GM04504 (cell line): ENCODE measurements at places on chromosomes 1 and 21.

DNA sequence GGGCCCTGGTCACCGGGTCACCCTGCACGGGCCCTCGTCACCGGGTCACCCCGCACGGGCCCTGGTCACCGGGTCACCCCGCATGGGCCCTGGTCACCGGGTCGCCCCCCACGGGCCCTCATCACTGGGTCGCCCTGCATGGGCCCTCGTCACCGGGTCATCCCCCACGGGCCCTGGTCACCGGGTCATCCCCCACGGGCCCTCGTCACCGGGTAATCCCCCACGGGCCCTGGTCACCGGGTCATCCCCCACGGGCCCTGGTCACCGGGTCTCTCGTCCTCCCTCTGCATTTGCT lies 77.6 kb downstream of the RIPK4 start:
- DNase-seq = no peak

DNA sequence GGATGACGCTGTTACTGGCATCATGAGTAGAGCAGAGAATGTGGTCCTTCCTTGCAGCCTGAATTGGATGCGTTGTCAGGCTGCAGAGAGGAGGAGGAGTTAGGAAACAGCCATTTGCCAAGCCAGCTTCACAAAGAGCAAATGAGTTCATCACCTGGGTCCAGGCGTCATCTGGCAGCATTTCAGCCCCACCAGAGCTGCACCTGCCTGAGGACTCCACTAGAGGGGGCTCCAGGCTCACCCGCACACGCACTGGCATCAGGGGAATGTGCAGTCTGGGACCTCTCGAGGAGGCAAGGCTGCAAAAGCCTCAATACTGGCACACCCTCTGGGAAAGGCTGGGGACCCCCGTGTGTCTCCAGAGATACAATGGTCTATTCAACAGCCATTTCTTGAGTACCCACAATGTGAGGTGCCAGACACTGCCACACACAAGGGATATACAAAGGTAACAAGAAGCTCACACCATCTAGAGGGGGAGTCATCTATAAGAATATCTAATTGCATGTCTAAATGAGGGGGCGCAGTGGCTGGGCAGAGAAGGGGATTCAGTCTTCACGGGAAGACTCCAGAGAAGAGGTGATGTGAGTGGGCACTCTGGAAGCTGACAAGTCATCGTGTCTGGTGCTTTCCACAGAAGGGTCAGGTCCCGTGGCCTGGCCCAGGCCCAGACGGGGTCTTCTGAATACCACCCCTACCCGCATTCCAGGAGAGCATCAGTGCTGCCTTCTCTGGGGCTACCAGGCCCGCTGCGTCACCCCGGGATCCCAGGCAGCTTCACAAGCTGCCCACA lies 53.5 kb upstream of the CNTN2 start:
- peak; percentile 60 for DNase-seq

DNA sequence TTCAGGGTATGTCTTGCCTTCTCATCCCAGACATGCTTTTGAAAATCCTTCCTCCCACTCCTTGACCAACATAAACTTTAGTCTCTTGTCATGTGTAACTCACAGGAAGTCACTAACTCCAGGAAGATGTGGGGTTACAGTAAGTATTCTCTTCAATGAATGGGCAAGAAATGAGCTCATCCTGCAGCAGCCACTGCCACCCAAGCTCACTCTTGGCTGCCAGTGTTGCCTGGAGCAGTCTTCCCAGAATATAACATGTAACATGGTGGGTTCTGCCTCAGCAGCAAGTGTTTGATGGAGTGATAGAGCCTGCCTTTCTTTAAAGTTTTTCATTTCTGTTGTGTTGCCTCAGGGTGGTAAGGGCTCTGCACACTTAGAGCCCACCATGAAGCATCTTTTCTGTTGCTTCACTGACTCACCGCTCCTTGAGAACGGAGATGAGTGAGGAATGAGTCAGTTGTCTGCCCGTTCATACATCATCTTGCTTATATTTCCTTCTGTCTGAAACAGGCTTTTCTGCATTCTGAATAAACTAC lies 187.0 kb downstream of the TPR start:
- DNase-seq = peak; percentile 62

DNA sequence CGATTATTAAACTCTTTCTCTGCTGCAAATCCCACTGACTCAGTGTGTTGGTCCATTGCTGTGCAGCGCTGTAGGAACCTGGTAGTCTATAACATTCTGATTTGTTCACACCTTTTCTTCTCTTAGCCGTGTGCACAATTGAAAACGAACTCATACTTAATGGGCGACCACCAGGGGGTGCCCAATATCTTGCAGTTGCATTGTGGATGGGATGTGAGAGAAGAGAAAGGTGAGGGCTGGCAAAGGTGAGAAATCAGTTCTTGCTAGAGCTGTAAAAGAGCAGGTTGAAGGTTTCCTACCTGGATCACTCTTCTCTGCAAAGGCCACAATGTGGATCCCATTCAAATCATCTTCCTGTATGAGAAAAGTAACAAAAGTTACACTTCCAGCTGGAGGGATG lies 51.0 kb downstream of the CASQ2 start:
- DNase-seq = no peak

- peak; percentile 32 for DNase-seq
Measured at GRCh38 chr1:178093951-178094738, at the start of gene RASAL2. Gene RASAL2, plus strand, starts transcription at chr1:178094104. Its CDS starts 389 bp downstream, at chr1:178094493.

DNA sequence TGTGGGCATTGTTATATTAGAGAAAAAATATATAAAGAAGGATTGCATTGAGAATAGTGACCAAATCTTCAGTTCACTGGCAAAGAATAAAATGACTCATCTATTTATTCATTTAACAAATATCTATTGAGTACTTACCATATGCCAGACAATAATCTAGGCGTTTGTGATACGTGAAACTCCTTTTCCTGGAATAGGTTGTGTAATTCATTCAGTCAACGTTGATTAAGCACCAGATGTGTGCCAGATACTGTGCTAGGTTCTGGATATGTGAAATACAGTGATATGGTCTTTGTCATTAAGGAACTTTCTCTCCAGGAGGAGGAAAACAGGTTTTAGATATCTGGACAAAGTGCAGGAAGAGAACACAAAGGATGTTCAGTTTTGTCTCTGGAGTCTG lies 344.5 kb downstream of the RWDD3 start:
- no peak for DNase-seq

DNA sequence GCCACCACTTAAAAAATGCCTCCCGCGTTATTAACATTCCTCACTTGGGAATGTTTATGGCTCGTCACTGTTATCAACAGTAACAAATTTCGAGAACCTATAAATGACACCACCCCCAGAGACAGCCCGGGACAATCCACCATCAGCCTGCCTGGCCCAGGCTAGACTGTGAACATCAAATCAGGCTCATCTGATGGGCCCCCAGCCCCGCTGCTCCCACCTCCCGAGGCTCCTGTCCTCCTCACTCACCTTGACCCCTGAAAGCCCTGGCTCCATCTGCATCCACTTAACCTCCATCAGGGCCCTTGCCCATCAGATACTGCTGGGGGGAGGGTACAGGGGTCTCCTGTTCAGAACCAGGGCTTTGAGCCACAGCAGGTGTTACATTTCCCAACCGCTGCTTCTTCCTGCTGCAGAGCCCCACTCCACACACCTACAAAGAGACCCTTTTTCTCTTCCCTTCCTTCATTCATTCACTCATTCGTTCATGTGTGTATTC lies 156.5 kb upstream of the VAMP3 start:
- DNase-seq = no peak

DNA sequence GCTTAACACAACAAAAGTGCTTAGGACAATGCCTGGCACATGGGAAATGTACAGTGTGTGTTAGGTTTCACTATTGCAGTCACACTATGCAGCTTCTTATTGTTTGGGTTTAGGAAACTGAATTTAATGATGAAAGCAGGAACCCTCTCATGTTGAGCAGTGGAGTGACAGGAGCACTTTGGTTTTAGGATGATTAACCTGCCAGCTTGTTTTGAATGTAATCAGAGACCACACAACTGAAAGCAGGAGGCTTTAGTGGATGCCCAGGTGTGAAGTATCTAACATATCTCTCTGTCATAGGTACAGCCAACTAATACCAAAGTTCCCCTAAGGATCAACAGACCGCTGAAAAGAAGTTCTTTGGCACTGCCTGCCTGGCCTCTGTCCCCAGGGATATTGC lies 406.9 kb upstream of the USP24 start:
- no peak for DNase-seq

- DNase-seq = peak; percentile 95
Measured at GRCh38 chr1:32400876-32401631, 6.8 kb upstream of the BSDC1 start.
